ENCODE measurements at places on chromosomes 7 and 10. TPM values are rescaled to one million over a fixed set of nuclear protein-coding genes. Genes with fewer than 3 reads are reported as not detected.
A peak's percentile ranks its signal among the peaks of the same experiment; 100 is the strongest.

GRCh38 chr10:93951905-93952304 is 41.8 kb upstream of the PLCE1 start:
- no peak overlapping the region for H3K4me3 ChIP-seq
- no peak for DNase-seq
- H3K4me1 ChIP-seq, result no peaks in the 10 kb centered on the region
- H3K27me3 ChIP-seq, result no peaks in the 10 kb centered on the region

Gene AKR1B15
- total RNA-seq, result 6.3 TPM

GRCh38 chr10:66102756-66103155 is 823.1 kb upstream of the LRRTM3 start:
- no peaks in the 10 kb centered on the region for H3K36me3 ChIP-seq
- no peaks in the 10 kb centered on the region for H3K4me1 ChIP-seq
- no peaks in the 10 kb centered on the region for H3K27me3 ChIP-seq
- DNase-seq, result no peak
- no peak overlapping the region for H3K27ac ChIP-seq
- H3K4me3 ChIP-seq, result no peak overlapping the region

GRCh38 chr7:80060218-80060806 is 74.3 kb upstream of the GNAI1 start:
- H3K27ac ChIP-seq, result no peak overlapping the region
- DNase-seq, result peak; percentile 52

- H3K36me3 ChIP-seq, result no peaks in the 10 kb centered on the region
- no peak overlapping the region for H3K27ac ChIP-seq
- no peaks in the 10 kb centered on the region for H3K27me3 ChIP-seq
- H3K4me3 ChIP-seq, result no peak overlapping the region
- no peak for DNase-seq
- H3K4me1 ChIP-seq, result no peaks in the 10 kb centered on the region
Observed at GRCh38 chr7:122380992-122381391, 76.4 kb upstream of the FEZF1 start.

Gene FEZF1
- total RNA-seq, result not detected

Gene AEBP1
- 26.7 TPM for total RNA-seq

Gene ACSL5
- total RNA-seq, result 40.2 TPM

GRCh38 chr10:94092848-94093247 is 99.1 kb downstream of the PLCE1 start:
- H3K4me1 ChIP-seq, result peaks cover 6% of the 10 kb centered on the region
- no peaks in the 10 kb centered on the region for H3K27me3 ChIP-seq
- H3K36me3 ChIP-seq, result no peaks in the 10 kb centered on the region
- DNase-seq, result no peak

Gene FAM221A
- total RNA-seq, result 17.5 TPM

DNA sequence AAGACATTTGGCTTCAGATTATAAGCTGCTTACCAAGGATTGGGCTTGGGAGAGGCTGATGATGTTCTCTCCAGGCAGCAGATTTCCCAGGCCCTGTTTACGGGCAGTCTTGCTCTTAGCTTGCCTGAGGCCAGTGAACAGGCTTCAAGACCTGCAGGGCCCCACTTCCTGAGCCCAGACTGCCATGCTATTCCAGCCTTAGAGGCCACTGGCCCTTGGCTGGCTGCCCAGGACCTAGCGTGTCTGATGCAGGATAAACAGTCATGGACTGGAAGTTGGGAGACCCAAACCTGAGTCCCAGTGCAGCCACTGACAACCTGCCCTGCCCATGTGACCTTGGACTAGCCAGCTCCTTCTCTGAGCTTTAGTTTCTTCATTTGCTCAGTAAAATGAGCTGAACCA is 2.9 kb downstream of the PRXL2A start:
- peaks cover 70% of the 10 kb centered on the region for H3K4me1 ChIP-seq
- no peak overlapping the region for H3K4me3 ChIP-seq
- peak overlapping the region; percentile 94 for H3K27ac ChIP-seq
- no peaks in the 10 kb centered on the region for H3K27me3 ChIP-seq
- DNase-seq, result peak; percentile 60

Gene LIPN
- not detected for total RNA-seq

- H3K36me3 ChIP-seq, result no peaks in the 10 kb centered on the region
- peaks cover 26% of the 10 kb centered on the region for H3K4me1 ChIP-seq
- no peak overlapping the region for H3K4me3 ChIP-seq
- no peak for DNase-seq
- no peaks in the 10 kb centered on the region for H3K27me3 ChIP-seq
Observed at GRCh38 chr7:463817-464453, 55.7 kb downstream of the PDGFA start.
